ENCODE measurements at places on chromosomes 12 and 14.

DNA sequence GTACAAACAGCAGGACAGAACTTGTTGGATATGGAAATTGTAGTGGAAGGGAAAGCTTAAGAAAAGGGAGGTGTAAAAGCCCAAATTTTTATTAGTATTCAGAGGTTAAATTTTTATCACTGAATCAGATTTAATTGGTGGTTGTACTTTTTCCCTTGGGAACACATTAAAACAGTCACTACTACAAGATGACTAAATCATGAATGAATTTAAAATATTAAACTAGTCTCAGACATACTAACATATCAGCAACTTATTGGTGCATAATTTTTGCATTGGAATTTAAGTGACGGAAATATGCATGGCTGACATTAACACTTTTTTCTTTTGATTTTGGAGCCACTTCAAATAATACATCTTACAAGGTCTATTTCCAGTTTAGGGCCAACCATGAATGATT is 27.6 kb downstream of the SAMD4A start:
- DNase-seq: no peak

DNA sequence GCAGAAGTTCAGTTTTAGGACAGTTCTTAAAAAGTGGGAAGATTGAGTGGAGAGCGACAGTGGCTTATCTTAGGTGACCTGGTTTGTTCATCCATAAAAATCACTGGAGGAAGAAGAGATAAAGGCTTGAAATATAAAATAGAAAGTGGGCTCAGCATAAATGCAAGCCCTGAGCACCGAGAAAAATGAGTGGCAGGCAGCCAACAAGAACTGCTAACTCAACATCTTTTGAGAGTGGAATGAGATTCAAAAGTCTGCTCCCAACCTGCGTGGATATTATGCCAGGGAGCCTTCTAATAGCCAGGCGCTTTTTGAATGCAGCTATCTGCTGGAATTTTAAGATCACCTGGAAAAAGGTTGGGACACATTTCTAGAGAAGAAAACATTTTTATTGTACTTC is 666.5 kb downstream of the FLRT2 start:
- DNase-seq: no peak

- no peak for DNase-seq
Observed at GRCh38 chr12:21731144-21731543, 43.4 kb downstream of the KCNJ8 start.

- no peak for DNase-seq
Observed at GRCh38 chr12:16670456-16671050, 64.6 kb upstream of the LMO3 start.

Data from NCI-H1092 (cell line).